ENCODE measurements at places on chromosomes 3 and 15. TPM values are rescaled to one million over a fixed set of nuclear protein-coding genes. Genes with fewer than 3 reads are reported as not detected.

ABTB1 gene
- total RNA-seq: 3.2 TPM

GRCh38 chr3:18544146-18544545 lies 119.0 kb upstream of the SATB1 start:
- DNase-seq: no peak

DNA sequence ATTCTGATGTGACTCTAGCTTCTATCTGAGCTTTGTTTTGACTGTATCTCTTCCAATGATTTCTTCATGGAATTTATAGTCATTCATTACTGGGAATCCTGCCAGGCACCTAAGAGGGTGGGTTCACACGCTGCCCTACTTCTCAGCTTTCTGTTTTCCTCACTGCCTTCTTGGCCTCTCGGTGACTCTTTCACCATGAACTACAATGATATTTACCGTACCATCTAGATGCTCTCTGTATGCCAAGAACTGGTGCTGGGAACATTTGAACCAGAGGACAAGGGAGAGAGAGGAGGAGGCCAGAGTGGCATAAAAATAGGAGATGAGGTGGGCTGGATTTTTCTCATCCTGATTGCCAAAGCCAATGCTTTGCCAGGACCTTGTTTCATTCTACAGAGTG lies 280.0 kb upstream of the P2RY1 start:
- peak; percentile 1 for DNase-seq

- no peak for DNase-seq
These were observed 1180.6 kb upstream of the GBE1 start for GRCh38 chr3:82942041-82942440.

All from IMR-90 (cell line).